Activated CD4-positive, alpha-beta T cell treated with anti-CD3 and anti-CD28 coated beads for 24 hours (primary cell): ENCODE measurements at places on chromosomes 2 and 18.

- no peak for DNase-seq
These were observed 210.5 kb downstream of the ALPK2 start for GRCh38 chr18:58418361-58418760.

DNA sequence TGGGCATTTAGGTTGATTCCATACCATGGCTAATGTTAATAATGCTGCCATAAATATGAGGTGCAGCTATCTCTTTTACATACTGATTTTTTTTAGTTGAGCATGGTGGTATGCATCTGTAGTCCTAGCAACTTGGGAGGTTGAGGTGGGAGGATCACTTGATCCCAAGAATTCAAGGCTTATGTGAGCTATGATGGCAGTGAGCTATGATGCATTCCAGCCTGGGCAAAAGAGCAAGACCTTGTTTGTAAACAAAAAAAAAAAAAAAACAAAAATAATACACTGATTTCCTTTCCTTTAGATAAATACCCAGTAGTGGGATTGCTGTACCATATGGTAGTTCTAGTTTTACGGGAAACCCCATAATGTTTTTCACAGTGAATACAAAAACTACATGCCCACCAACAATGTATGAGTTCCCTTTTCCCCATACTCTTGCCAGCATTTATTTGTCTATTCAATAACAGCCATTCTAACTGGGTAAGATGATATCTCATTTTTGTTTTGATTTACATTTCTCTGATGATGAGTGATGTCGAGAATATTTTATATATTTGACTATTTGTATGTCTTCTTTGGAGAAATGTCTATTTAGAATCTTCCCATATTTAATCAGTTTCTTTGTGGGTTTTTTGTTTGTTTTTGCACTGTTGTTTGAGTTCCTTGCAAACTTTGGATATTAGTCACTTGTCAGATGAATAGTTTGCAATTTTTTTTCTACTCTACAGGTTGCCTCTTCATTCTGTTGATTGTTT is 281.0 kb upstream of the KYNU start:
- DNase-seq: no peak

DNA sequence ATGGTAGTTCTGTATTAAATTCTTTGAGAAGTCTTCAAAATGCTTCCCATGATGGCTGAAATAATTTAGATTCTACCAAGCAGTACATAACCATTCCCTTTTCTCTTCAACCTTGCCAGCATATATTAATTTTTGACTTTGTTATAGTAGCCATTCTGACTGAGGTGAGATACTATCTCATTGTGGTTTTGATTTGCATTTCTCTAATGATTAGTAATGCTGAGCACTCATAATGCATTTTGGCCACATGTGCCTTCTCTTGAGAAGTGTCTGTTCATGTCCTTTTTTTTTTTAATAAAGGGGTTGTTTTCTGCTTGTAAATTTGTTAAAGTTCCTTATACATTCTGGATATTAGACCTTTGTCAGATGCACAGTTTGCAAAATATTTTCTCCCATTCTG is 173.9 kb downstream of the CALCRL start:
- DNase-seq: no peak

DNA sequence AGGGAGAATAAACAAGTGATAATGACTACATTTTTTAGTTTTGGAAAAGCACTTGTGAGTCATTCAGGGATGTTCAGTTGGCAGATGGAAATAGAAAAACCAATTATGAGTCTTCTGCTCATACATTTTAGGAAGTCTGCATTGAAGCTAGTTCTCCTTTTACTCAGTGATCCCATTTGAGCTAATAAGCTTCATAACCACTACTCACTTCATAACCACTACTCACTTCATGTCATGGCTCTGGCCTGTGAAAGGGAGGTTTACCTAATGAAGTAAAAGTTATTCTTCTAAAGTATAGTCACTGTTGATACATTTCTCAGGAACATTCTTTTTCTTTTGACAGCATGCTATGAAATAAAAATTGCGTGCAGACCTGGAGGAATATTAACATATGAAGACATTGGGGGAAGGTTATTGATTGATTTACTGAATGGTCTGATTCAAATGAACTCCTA is 948.7 kb downstream of the TSN start:
- DNase-seq: no peak

DNA sequence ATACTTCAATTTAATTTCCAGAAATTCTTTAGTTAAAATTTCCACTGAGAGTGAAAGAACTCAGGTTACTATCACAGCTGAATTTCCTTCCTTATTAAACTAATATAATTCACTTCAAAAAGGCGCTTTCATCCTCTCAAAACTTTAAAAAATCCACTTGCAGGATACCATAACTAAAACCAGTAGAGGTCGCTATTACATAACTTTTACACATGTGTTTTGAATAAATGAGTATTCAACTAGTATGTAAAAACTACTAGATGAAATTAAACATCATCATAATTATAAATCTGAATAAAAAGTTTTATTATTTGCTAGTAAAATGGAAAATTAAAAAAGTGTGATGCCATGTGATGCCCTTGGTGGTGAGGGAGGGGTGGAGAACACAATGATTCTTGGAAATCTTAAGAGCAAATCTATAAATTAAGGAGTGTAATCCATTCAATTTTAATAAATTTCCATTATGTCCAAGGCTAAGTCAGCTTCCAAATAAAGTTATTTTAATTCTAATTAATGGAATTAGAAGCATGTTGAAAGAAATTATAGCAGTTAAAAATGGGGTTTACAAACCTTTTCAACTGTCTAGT is 61.4 kb downstream of the SOS1 start:
- no peak for DNase-seq

DNA sequence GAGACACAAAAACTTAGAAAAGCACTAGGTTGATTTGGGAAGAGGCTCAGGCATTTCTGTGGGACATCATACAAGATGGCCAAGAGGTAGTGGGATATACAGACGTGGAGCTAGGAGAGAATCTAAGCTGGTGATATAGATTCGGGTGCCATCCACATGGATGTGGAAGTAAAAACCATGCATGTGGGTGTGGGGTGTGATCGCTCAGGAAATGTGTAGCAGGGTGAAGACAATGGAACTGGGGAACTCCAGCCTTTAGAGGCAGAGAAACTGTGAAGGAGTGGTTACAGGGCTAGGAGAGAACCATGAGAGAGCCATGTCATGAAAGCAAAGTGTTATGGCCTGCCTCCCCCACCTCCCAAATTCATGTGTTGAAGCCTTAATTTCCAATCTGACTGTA is 43.0 kb upstream of the CTLA4 start:
- DNase-seq: no peak

DNA sequence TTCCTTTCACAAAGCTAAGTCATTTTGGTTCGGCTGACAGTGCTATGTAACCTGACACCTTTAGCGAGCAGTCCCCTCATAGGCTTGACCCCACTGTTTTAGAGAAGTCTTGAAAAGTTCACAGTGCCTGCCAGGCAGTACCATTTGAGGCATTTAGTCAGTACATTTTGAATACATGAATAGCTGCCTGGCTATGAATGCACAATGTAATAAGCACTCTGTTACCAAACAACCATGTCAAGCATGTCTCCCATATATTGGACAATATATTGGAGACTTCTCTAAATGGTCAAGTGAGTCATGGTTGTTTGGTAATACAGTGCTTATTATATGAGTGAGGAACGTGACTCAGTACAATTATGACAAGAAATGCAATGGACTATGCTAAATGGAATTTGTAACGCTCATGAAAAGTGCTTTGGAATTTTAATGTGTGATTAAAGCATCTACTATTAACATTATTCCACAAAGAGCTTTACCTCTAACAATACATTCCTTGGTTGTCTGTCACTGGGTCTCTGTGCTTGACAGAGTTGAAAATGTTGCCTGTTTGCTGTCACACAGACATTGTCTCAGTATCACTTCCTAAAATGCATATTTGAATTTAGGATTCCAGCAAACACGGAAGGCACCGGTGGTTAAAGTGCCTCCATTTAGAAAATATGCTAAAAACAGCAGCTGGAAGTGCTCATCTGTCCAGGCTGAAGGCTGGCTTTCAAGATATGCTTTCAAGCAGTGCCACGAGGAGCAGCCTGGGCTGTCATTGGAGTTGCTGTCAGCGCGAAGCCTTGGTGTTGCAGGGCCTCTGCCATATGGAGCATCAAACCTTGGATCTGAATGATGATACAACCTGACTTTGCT is 458.6 kb downstream of the FBXO15 start:
- no peak for DNase-seq

- no peak for DNase-seq
These were observed 50.3 kb upstream of the UGP2 start for GRCh38 chr2:63791387-63791786.

- DNase-seq: no peak
These were observed 206.1 kb downstream of the FAM210A start for GRCh38 chr18:13520306-13520705.

GRCh38 chr2:42721898-42722297 is 42.0 kb downstream of the OXER1 start:
- DNase-seq: no peak
